ENCODE measurements at places on chromosomes 7 and 10. TPM values are rescaled to one million over a fixed set of nuclear protein-coding genes. Genes with fewer than 3 reads are reported as not detected.

DNA sequence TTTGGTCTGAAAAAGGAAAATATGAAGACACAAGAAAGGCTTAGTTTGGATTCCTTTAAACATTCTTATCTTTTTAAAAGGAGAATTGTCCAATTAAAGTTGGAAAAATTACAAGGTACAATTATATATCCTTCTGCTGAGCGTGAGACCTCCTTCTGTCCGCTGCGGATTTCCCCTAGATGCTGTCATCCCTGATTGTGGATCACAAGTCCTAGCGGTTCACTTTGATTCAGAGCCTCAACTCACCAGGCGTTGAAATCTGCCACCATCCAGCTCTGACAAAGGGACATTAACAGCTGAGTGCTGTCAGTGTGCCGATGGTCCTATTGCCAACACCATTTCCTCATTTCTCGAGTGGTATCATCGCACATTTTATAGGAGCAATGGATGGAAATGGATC lies 73.1 kb upstream of the PTER start:
- no peak for DNase-seq

- DNase-seq, result no peak
Observed at GRCh38 chr10:132113206-132113605, 47.5 kb downstream of the JAKMIP3 start.

Gene SPDYE6
- total RNA-seq, result not detected

Gene TLX1
- not detected for total RNA-seq

- DNase-seq, result no peak
Observed at GRCh38 chr10:71717551-71717951, 2.0 kb downstream of the C10orf105 start.

- no peak for DNase-seq
Observed at GRCh38 chr7:80520199-80520598, 8.3 kb upstream of the GNAT3 start.

Gene PDE6C
- total RNA-seq, result not detected

Gene IL6
- total RNA-seq, result 385 TPM

DNA sequence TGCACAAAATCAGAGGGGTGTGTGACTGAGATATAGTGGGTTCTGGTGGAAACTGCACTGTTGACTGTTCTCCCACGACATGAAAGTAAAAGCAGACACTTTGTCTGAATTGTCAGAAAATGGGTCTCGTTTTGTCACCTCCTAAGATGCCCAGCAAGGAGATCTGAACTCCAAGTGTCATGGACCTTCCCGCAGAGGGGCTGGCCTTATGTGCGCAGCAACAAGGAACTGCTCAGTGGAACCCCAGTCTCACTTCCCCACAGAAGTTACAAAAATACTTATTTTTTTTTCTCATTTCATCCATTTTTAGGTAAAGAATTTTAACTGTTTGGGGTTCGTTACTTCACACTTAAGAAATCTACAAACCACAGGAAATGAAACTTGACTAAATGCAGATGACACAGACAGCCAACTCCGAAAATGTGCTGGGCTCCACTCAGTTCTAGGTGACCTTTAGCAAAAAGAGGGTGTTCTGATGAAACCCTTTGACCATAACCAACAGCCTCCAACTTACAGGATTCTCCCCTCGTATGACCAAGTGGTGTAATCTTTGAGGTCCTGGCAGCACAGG lies 115.0 kb downstream of the FAM107B start:
- DNase-seq, result no peak

Gene PNLIPRP2
- total RNA-seq, result 1.1 TPM

GRCh38 chr7:16765436-16765859 lies 11.9 kb downstream of the TSPAN13 start:
- DNase-seq, result no peak

GRCh38 chr10:72691863-72692743 lies at the start of gene MCU:
MCU (plus strand) TSS chr10:72692143; CDS start chr10:72692152, 9 bp downstream.
- DNase-seq, result peak; percentile 98

DNA sequence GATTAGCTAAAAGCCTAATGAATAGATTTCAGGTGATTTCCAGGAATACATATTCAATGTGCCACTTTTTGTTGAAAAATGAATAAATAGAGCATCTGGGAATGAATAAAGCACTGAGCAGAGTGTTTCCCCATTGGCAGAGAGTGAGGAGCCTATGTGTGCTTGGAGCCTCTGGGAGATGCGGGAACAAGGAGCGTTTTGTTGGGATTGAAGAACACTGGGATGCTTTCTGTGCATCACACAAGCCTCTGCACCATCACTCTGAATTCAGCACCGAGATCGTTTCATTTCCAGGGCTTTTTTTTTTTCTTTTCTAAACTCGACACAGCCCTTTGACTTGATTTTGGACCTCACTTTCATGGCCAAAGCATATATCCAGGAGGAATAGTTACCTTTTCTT lies 111.4 kb downstream of the BAMBI start:
- no peak for DNase-seq

DNA sequence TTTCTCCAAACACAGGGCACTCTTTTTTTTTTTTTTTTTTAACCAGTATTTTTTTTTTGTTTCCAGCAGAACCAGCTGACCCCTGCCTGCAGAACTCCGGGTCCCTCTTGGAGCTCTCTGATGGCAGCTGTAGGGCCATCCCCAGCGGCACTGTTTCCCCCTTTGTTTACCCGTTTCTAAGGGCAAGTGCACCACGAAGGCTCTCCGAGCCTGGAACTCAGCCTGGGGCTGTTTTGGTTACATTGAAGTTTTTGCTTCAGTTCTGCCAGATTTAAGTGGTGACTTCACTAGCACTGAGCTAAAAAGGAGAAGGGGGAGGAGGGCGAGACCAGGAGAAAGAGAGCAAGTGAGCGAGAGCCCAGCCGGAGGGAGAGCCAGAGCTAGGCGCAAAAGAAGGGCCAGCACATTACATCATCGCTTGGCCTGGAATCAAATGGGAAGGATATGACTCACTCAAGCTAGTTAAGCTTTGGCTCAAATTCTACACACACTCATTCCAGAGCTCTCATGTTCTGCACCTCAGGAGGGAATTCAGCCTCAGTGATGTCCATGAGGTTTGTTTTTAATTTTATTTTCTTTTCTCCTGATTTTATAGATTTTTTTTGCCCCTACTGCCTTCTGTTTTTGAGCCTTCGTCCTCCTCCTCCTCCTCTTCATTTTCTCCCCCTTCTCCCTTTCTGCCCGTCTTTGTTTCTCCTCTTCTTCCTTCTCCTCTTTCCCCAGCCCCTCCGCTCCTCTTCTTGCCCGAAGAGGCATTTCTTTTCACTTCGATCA lies 272.3 kb downstream of the TRIL start:
- peak; percentile 91 for DNase-seq

GRCh38 chr10:27986821-27987220 lies 12.1 kb downstream of the ODAD2 start:
- no peak for DNase-seq

Gene CHAT
- not detected for total RNA-seq

- DNase-seq, result no peak
Observed at GRCh38 chr7:138667535-138668228, 33.5 kb downstream of the SVOPL start.

DNA sequence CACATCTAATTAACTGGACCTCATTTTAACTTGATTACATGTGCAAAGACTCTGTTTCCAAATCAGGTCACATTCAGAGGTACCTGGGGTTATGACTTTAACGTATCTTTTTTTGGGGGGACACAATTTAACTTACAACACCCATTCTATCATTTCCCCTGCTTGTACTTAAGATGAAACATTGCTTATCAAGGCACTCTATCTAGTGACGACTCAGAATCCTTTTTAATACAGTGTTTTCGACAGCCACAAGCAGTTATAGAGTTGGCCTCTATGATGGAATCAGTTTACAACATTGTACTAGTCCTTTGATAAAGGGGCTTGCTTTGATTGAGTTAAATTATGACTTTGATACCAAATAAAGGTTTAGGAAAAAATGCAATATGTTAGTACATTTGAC lies 22.7 kb downstream of the BBS9 start:
- DNase-seq, result no peak

Gene PTPN20
- total RNA-seq, result 0.74 TPM

GRCh38 chr10:51700228-51700817 lies 928 bp upstream of the CSTF2T start:
- DNase-seq, result no peak

DNA sequence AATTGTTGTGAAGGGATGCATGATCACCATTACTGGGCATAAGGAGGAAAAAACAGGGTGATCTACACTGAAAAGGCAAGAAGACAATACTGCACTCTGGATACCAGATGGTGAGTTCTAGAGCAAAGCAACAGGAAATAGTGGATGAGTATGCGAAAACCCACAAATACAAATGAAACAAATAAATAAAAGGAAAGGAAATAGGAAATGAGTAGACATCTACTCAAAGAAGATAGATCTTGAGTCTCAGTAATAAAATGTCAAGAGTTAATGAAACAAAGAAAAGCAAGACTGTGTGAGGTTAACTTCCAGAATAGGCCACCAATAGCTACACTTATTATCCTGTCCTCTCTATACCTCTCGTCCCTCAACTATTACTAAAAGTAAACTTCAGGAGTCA lies 11.7 kb downstream of the ORC5 start:
- no peak for DNase-seq

DNA sequence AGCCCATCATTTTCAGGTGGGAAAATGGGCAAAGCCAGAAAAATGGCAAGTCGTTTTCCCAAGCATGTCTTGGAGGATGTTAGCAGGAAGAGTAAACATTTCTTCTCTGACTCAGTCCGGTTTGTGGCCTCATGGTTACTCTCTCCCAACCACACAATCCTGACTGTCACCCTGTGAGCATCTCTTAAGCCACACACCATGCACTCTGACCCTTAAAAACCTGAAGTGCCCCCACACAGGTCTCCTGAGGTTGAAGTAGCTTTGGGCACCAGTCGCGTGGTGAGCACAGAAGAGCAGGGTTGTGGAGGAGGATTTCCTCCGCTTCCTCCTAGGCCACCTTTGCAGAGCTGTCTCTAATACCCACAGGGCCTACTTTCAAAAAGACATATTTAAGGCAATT lies 387.3 kb upstream of the NPVF start:
- no peak for DNase-seq

DNA sequence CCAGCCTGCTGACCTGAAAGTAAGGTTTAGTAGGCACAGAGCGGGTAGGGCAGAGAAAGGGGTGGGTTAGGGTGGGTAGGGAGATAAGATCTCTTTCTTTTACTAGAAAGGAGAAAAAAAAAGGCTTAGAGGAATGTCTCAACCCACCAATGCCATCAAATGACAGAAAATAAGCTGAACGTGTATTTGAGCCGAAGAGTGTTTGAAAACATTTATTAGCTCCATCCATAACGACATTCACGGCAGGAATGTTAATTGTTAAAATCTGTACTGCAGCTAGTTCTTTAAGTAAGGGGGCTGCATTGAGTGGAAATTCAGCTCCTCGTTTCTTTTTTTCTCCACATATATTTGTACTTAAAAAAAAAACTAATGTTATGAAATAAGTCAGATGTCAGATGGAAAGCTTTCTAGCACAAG lies 63.7 kb upstream of the ARID5B start:
- DNase-seq, result no peak

Gene SH2B2
- total RNA-seq, result 8.9 TPM

Data from mesenteric fat pad (tissue), 1 donor.